ENCODE measurements at places on chromosomes 11 and 22.
A peak's percentile ranks its signal among the peaks of the same experiment; 100 is the strongest.

- no peak for DNase-seq
These were observed 32.1 kb upstream of the DGKZ start for GRCh38 chr11:46315033-46315738.

- DNase-seq: no peak
These were observed 43.9 kb upstream of the ACCSL start for GRCh38 chr11:44003736-44004451.

DNA sequence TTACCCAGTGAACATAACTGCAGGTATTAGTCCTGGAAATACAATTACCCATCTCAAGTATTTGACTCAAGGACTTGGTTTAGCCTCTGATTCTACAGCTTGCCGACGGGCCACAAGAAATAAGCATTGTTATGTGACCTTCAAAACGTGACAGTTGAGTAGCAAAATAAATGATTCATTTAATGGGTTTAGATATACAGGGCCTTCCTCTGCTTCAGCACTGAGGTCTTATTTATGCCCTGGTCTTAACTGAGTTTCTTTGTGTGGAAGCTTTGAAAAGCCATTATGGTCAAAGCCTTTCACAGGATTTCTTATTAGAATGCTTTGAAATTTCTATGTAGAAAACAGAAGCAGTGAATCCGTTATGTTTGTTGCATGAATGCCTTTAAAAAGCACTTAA lies 899.2 kb upstream of the API5 start:
- DNase-seq: no peak

DNA sequence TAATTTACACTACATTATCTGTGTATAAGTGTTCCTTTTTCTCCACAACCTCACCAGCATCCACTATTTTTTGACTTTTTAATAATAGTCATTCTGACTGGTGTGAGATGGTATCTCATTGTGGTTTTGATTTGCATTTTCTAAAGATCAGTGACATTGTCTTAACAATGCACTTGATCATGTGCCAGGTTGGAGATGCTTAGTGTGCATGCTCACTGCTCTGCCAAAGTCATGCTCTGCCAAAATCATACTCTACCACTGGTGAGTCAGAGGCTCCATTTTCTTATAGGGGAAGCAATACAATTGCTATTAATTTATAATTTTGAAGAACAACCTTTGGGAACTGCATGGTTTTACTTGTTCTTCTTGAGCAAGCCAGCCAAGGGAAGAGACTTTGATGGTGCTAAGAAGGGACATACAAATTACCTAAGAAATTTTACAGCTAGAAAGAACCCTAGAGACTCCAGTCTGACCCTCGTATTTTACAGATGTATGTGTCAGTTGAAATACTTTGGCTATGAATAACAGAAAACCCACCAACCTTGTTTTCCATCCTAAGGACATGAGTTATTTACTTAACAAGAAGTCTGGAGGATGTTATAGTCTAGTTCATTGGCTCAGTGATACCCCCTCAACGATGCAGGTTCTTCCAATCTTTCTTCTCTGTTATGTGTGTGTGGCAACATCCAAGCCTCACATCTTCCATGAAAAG lies 368.9 kb downstream of the DDX10 start:
- peak; percentile 43 for DNase-seq

GRCh38 chr11:76249195-76249741 lies 43.0 kb upstream of the WNT11 start:
- DNase-seq: no peak

DNA sequence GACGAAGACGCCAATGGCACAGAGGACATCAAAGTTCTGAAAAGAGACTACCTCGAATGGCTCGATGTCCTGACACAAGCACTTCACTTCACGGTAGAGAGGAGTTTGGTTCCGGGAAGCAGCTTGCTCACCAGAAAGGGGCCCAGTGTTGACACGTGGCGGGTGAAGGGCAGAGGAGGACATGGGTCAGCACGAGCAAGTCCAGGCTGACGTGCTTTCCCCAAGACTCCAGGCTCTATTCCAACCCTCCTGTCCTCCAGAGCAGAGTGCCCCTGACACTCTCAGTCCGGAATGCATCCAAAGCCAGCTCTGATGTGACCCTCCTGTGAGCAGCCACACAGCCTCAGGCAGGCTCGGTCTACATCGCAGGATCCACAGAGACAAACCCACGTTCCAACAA lies 77.5 kb upstream of the BID start:
- DNase-seq: no peak

DNA sequence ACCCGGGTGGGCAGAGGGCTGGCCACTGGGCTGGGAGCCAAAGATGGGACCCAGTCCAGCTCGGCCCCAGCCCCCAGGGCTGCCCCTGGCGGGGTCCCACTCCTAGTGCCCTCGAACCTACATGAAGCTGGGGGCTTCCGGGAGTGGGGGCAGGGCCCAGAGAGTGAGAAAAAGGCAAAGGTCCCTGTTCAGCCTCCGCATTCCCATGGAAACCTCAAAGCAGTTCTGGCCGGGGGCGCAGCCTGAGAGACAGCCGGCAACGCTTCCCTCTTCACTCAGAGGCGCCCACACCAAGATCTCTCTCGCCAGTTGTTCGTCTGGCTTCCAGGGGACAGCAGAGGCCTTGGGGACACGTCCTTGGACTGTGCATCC lies 22.4 kb upstream of the ARHGAP8 start:
- no peak for DNase-seq

DNA sequence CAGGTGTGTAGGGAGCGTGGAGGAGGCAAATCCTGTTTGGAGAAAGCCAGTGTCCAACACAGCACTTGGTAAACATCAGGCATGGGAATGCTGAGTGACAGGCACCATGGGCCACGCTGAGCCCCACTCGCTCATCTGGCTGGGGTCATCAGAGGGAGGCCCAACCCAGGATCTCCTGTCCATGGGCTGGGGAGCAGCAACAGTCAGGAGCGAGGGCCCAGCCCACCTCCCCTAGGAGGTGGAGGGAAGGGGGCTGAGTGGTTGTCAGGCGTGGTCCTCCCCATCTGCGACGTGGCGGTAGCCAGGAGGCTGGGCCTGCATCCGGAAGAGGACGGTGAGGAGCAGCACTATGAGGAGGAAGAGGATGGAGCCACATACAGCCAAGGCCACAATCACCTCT lies 8.8 kb downstream of the ACP2 start:
- no peak for DNase-seq

DNA sequence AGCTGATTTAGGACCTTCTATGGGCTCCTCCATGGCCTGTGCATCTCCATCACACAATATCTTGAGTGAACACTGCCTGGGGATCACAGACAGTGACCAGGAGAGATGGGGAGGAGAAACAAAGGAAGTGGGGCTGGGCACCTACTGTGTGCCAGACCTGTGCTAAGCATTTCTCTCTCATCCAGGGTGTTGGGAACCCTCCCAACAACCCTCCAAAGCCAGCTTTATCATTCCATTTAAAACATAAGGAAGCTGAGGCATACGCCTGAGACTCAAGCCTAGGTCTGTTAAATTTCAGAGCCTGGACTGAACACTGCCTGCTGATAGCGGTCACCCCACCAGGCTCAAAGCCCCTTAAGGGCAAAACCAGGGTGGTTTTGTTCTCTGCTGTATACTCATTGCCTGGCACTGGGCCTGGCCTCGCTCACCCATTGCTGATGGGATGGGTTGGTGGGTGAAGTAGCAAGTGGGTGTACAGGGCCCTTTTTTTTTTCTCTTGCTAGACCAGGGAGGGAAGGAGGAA lies 130.1 kb downstream of the MN1 start:
- no peak for DNase-seq

- no peak for DNase-seq
These were observed 207.0 kb downstream of the TBC1D22A start for GRCh38 chr22:46969491-46969890.

GRCh38 chr11:57116654-57117053 lies 65.1 kb upstream of the LRRC55 start:
- no peak for DNase-seq

GRCh38 chr11:26229981-26230380 lies 101.9 kb upstream of the ANO3 start:
- DNase-seq: no peak

DNA sequence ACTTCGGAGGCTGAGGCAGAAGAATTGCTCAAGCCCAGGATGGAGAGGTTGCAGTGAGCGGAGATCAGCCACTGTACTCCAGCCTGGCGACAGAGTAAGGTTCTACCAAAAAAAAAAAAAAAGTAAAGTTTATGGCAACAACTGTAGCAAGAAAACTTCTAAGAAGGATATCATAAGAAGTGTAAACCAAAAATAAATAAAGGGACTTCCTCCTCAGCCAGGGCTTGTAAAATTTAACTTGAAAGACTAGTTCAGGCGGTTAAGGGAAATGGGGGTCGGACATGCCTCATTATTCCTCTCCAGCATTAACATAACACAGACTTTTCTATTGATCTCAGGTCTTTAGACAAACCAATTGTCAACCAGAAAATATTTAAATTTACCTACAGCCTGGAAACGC lies 2.5 kb upstream of the OR5M11 start:
- no peak for DNase-seq

- no peak for DNase-seq
These were observed 75.4 kb upstream of the ADSL start for GRCh38 chr22:40270748-40271373.

DNA sequence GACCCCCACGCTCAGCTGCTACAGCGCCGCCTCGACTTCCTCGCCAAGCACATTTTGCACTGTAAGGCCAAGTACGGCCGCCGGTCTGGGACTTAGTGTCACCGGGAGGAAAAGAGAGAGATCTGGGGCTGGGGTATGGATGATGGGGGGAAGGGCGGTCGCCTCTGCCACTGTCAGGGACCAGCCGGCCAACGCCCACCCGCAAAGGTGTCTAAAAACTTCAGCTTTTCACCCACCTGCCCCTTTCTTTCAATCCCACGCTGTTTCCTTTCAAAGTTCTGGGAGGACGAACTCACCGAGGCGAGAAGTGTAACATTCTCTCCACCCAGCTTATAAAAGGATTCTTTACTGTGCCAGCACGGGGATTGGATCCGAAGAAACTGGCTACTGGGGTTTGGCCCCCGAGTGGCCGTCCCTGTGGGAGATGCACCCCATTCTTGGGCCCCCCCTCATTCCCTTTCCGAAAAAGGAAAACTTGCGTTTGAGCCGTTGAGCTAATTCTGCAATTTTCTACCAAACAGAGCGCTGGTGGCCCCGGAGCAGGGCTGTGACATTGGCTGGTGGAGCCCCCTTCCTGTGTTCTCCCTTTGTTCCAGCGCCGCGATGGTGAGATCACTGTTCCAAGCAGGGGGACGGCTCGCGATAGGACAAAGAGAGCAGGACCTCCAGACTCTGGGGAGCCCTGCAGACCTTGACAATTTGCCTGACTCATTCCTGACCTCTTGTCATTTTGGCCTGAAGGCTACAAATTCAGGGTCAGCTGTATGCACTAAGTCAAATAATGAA lies 1.8 kb downstream of the FJX1 start:
- no peak for DNase-seq

- DNase-seq: no peak
These were observed 27.4 kb downstream of the IGLL5 start for GRCh38 chr22:22914726-22915669.

DNA sequence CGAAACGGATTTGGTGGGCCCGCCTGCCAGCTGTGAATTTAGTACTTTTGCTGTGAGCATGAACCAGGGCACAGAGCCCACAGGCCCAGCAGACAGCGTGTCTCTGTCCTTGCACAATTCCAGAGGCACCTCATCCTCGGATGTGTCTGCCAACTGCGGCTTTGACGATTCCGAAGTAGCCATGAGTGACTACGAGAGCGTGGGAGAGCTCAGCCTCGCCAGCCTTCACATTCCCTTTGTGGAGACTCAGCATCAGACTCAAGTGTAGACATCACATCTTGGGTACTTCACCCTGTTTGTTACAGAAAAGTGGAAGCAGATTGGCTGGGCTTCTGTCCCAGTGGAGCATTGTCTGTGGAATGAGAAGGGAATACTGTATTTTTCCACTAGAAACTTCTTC lies 78.6 kb upstream of the MTNR1B start:
- DNase-seq: no peak

GRCh38 chr11:115244758-115245157 lies 259.5 kb downstream of the CADM1 start:
- no peak for DNase-seq

GRCh38 chr11:10770626-10771254 lies 19.7 kb downstream of the CTR9 start:
- peak; percentile 16 for DNase-seq

GRCh38 chr11:8333376-8333775 lies 69.7 kb upstream of the LMO1 start:
- no peak for DNase-seq

GRCh38 chr11:87256694-87257340 lies 219.1 kb downstream of the TMEM135 start:
- no peak for DNase-seq

DNA sequence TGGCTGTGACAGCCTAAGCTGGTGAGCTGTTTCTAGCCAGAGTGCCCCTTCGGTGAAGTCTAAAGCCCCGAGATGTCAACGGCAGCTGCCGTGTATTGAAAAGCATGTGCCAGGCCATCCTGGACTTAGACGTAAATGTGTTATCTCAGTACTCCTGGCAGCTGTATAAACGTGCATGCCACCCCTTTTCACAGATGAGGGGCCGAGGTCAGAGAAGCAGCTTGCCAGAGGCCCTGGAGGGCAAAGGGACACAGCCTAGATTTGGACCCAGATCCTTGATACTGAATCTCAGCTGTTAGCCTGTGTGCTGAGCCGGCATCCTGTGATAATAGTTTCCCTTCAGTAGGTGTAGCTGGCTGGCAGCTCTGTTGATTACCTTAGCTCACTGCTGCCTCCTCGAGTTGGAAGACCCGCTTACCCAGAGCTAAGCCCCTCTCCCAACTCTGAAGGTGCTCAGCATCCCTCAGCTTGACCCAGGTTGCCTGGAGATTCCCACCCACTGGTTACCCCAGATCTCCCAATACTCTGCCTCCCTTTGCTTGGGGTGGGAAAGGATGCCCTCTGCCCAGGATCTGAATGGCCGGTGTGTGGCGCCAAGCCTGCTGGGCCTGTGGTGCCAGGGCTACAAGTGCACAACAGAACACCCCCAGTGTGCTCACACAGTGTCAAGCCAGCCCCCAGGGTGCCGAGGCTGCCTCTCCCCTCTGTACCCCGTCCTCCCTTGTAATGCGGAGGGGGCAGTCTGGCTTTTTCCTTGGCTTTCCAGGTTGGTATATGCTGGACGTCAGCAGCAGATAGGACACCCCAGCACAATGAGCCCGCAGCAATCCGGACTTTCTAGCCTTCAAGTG lies 59.8 kb upstream of the WNT7B start:
- no peak for DNase-seq

GRCh38 chr11:113952588-113952987 lies 22.3 kb upstream of the HTR3A start:
- no peak for DNase-seq

GRCh38 chr11:125245299-125245698 lies 80.7 kb downstream of the PKNOX2 start:
- no peak for DNase-seq

DNA sequence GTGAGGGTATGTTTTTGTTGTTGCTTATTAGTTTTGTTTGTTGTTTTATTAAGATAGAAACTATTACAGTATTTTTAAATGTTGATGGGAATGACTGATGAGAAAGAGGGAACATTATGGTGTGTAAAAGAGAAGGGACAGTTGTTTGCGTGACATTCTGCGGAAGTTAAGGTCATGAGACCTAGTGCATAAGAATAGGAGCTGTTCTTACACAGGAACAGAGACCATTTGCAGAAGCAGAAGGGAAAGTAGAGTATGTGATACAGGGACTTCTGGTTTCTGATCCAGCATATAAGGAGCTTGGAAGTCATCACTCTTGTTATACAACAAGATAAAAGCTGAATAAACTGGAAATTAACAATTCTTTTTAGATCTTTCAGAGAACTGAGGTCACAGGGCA lies 299.2 kb upstream of the API5 start:
- no peak for DNase-seq

- no peak for DNase-seq
These were observed 157.2 kb downstream of the ATG16L2 start for GRCh38 chr11:72971192-72971967.
